A549 treated with dexamethasone at 1 μM for 4 hours (cell line): ENCODE measurements at places on chromosomes 2 and 18. TPM values are rescaled to one million over a fixed set of nuclear protein-coding genes. Genes with fewer than 3 reads are reported as not detected.

Gene RAB6C
- total RNA-seq = not detected in 5 replicates

Gene GAL3ST2
- total RNA-seq = 0.15 to 0.27 TPM (median 0.25 TPM) in 5 replicates

Gene IL36B
- total RNA-seq = 0.09 to 0.28 TPM (median 0.13 TPM) in 3 of 5 replicates, not detected in the others

Gene CERKL
- 0.18 to 0.35 TPM (median 0.27 TPM) in 5 replicates for total RNA-seq

Gene FAM110C
- 0.15 to 0.49 TPM (median 0.34 TPM) in 5 replicates for total RNA-seq

Gene GKN2
- 1.5 to 2.9 TPM (median 2.0 TPM) in 5 replicates for total RNA-seq

Gene CIB4
- 0.20 to 0.42 TPM in 2 of 5 replicates, not detected in the others for total RNA-seq

Gene PLGLB1
- 0.59 to 0.86 TPM (median 0.66 TPM) in 5 replicates for total RNA-seq
